ENCODE measurements at places on chromosomes 7 and 10. TPM values are rescaled to one million over a fixed set of nuclear protein-coding genes. Genes with fewer than 3 reads are reported as not detected.

GRCh38 chr7:93920496-93921182 lies 896 bp upstream of the GNG11 start:
- DNase-seq, result no peak
- H3K27me3 ChIP-seq, result peaks cover 25% of the 10 kb centered on the region
- no peak overlapping the region for H3K27ac ChIP-seq
- no peak overlapping the region for H3K4me3 ChIP-seq
- no peaks in the 10 kb centered on the region for H3K36me3 ChIP-seq
- H3K4me1 ChIP-seq, result peaks cover 2% of the 10 kb centered on the region

- DNase-seq, result no peak
- no peak overlapping the region for H3K27ac ChIP-seq
Observed at GRCh38 chr10:83915801-83916200, 223.5 kb upstream of the GHITM start.

DNA sequence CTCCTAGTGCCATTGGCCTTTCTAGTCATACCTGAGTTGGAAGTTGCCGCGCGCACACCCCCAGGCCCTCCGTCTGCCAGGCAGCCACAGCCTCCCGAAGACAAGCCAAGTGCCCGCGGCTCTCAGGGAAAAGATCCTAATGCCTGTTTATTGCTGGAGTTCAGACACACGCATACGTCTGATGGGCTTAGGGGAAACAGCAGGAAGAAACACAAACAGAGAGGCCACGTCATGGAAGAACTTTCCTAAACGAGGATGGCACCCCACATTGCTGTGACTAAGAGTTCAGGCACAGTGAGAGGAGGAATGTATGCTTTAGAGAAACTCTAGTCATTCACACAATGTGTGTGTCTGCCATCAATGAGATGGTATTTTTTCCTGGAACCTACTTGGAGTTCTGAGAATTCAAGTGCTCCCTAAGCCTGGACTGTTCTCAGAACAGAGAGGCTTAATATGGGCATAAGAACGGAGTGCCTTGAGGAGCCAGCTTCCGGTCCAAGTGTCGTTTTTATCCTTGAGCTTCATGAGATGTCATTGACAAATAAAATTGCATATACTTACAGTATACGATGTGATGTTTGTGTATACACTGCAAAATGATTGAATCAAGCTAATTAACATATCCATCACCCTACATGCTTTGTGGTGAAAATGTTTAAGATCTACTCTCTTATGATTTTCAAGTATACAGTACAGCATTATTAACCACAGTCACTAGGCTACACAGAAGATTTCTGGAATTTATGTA lies 11.6 kb upstream of the RBP3 start:
- H3K4me1 ChIP-seq, result no peaks in the 10 kb centered on the region
- no peak overlapping the region for H3K27ac ChIP-seq
- no peak for DNase-seq
- no peaks in the 10 kb centered on the region for H3K36me3 ChIP-seq
- no peak overlapping the region for H3K4me3 ChIP-seq

DNA sequence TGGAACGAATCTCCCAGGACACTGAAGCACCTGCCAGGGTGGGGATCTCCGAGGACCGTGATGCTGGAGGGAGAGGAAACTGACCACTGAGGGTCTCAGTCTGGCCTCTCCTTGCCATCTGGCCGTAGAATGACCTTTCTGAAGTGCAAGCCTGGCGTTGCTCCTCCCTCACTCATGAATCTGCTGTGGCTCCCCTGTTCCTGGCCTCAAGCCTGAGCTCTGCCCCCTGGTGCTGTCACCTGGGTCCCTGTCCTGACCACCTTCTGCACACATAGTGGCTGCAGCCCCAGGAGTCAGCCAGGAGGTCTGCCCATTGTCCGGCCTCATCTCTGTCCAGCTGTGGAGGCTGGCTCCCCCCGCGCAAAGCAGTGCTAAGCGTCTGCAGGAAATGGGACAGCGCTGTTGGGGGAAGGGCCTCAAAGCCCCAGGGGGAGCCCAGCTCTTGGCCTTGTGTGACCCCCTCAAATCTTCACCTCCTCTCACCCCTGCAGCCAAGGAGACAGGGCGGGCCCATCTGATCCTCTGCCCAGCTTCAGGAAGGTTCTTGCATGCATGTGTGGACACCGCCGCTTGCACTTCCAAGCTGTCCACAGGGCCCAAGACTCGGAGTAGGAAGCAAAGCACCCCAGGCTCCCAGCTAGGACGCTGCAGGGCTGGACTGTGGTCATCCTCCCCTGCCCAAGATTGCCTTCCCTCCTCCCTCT lies 65.7 kb downstream of the MYL10 start:
- H3K36me3 ChIP-seq, result no peaks in the 10 kb centered on the region

DNA sequence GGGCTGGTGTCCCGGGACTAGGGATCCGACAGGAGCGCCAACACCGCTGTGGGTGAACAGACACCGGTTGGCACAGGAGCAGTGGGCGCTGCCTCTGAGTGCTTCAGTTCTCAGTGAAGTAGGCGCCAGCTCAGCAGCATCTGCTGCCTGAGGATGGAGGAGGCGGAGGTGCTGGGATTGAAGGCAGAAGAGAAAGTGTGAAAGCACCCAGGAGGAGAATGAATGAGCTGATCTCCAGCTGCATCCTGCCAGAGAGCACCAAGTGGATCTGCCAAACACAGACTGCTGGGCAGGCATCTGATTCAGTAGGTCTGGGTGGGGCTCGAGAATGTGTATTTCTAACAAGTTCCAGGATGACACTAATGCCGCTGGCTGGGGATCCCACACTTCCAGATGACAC lies 74.5 kb downstream of the LANCL2 start:
- DNase-seq, result peak; percentile 12
- no peak overlapping the region for H3K27ac ChIP-seq
- no peak overlapping the region for H3K4me3 ChIP-seq
- no peaks in the 10 kb centered on the region for H3K27me3 ChIP-seq
- no peaks in the 10 kb centered on the region for H3K36me3 ChIP-seq
- H3K4me1 ChIP-seq, result peaks cover 28% of the 10 kb centered on the region

GRCh38 chr7:70631718-70632117 lies 500.2 kb upstream of the GALNT17 start:
- H3K27me3 ChIP-seq, result peaks cover 3% of the 10 kb centered on the region
- DNase-seq, result no peak
- peaks cover 9% of the 10 kb centered on the region for H3K4me1 ChIP-seq
- H3K4me3 ChIP-seq, result no peak overlapping the region
- H3K36me3 ChIP-seq, result no peaks in the 10 kb centered on the region

GRCh38 chr7:143050931-143051330 lies 1.2 kb upstream of the OR6V1 start:
- DNase-seq, result no peak
- peaks cover 1% of the 10 kb centered on the region for H3K27me3 ChIP-seq
- no peaks in the 10 kb centered on the region for H3K36me3 ChIP-seq
- no peak overlapping the region for H3K27ac ChIP-seq
- H3K4me3 ChIP-seq, result no peak overlapping the region

DNA sequence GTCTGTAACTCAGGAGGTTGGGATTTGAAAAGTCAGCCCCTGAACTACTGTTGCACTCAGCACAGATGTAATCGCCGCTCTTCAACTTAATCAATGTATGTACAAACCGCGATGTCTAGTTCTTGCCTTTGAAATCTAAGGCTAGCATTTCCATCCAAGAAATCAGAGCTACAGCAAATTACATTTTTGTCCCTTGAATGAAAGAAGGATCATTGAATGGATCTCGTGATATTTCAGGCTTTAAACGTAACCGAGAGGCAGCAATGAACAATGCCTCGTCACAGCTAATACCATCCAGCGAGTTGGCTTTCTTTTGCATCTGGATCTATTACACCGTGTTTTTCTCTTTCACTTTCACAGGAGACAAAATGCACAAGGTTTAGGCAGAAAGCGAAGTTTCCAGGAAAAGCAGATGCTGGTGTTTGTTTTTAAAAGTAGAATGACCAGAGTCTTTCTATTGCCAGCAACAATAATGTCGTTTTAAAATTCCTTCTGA lies 5.5 kb downstream of the SKIDA1 start:
- H3K27me3 ChIP-seq, result peaks cover 74% of the 10 kb centered on the region
- peak overlapping the region; percentile 80 for H3K4me3 ChIP-seq
- peak; percentile 29 for DNase-seq
- peaks cover 38% of the 10 kb centered on the region for H3K4me1 ChIP-seq
- H3K27ac ChIP-seq, result no peak overlapping the region

DNA sequence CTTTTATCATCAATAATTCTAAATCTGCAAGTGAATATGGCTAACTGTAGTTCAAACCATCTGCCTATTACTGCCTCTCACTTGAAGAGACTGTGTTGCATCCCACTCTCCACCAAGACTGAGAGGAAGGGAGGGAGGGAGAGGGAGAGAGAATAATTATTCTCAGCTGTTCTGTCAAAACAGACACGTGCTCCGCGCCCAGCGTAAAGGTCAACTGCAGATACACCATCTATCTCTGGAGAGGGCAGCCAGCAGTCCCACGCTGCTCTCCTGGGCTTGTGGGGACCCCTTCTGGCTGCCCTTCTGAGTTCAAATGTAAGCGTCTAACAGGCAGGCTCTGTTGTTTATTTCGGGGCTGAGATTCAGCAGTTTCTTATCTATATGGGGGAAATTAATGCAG lies 625.5 kb upstream of the GALNT17 start:
- H3K36me3 ChIP-seq, result no peaks in the 10 kb centered on the region
- peak; percentile 20 for DNase-seq
- no peak overlapping the region for H3K27ac ChIP-seq
- H3K27me3 ChIP-seq, result no peaks in the 10 kb centered on the region

- DNase-seq, result no peak
- H3K27me3 ChIP-seq, result no peaks in the 10 kb centered on the region
- no peak overlapping the region for H3K27ac ChIP-seq
Observed at GRCh38 chr7:119712886-119713462, 560.0 kb upstream of the KCND2 start.

GRCh38 chr7:27071622-27072390 lies 24.0 kb downstream of the HOXA1 start:
- H3K4me1 ChIP-seq, result peaks cover 3% of the 10 kb centered on the region
- peaks cover 2% of the 10 kb centered on the region for H3K27me3 ChIP-seq
- H3K27ac ChIP-seq, result no peak overlapping the region
- no peak overlapping the region for H3K4me3 ChIP-seq

- H3K4me1 ChIP-seq, result peaks cover 58% of the 10 kb centered on the region
- H3K27me3 ChIP-seq, result no peaks in the 10 kb centered on the region
Observed at GRCh38 chr10:35127289-35127891, 744 bp downstream of the CREM start.

DNA sequence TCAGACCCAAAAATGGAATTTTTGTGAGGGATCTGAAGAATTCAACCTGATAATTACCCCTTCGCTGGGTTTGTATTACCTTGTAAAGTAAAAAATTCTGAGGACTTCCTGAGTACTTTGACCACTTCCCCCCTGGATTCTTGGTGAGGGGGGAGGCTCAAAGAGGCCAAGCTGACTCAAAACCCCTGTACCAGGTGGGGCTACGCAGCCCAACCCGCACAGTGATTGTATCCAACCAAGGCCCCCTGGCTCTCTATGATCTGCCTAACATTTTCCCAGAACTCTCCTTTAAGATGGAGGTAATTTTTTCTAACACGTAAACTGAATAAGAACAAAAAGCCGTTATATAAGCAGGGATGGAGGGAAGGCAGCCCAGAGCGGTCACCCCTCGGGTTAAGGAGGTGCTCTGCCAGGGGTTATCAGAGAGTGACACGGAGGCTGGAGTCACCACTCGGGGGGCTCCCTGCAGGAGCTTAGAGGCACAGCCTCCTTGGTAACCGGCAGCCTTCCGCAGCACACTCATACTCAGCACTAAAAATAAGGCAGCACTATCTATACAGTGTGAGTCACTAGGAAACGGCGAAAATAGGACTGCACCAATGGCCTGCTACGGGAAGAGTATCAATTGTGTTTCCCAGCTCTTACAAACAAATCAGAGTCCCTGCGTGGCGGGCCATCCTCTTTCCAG lies 255.4 kb downstream of the ELMO1 start:
- no peak overlapping the region for H3K4me3 ChIP-seq
- peaks cover 9% of the 10 kb centered on the region for H3K36me3 ChIP-seq
- DNase-seq, result no peak
- no peak overlapping the region for H3K27ac ChIP-seq

DNA sequence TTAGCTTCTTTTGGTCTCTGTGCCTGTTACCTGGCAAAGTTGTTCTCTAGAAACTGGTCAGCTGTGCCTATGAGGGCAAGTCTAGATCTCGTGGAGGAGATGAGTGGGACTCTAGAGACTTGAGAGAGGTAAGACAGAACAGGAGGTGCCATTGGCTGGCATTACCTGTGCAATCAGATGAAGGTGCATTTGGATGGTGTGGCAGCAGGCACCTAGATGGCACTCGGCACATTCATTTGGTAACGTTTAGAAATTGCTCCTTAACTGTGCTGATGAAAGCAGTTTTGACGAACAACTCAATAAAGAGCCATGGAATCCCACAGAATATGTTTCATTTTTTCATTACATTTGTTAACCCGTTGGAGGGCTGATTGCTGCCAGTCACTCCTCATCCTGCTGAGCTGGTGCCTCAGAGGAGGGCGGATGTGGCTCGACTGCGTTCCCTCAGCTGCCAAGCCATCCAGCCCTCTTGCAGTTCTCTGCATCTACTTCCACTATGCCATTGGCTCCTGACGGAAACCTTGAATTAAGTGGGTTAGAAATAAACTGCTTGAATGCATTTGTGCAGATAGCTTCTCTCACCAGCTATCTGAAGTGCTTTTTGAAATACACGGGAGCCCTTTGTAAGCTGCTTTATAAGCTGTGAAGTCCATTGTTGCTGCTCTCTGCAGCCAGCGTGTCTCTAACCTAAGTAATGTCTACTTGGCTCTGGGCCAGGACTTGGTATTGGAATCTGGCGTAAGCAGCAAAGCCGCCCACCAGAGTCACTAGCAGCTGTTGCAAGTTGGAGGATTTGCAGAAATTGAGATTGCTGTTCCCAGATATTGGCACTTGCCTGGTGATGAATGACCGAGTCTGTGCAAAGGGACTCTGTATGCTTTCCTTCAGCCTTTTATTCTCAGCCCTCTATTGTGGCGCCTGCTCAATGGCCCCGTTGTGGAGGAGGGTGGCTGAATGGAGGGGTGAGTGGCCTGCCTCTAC lies 87.4 kb downstream of the LRRC4 start:
- no peak for DNase-seq
- H3K4me3 ChIP-seq, result no peak overlapping the region
- no peaks in the 10 kb centered on the region for H3K27me3 ChIP-seq
- no peak overlapping the region for H3K27ac ChIP-seq

SEC31B gene
- 40.6 TPM for total RNA-seq

SFTPA1 gene
- not detected for total RNA-seq

GRM3 gene
- not detected for total RNA-seq

SEMA3D gene
- not detected for total RNA-seq

FOXI2 gene
- not detected for total RNA-seq

POLR2J2 gene
- 13.2 TPM for total RNA-seq

LLCFC1 gene
- total RNA-seq, result not detected
